ENCODE measurements at places on chromosomes 11 and 22.

DNA sequence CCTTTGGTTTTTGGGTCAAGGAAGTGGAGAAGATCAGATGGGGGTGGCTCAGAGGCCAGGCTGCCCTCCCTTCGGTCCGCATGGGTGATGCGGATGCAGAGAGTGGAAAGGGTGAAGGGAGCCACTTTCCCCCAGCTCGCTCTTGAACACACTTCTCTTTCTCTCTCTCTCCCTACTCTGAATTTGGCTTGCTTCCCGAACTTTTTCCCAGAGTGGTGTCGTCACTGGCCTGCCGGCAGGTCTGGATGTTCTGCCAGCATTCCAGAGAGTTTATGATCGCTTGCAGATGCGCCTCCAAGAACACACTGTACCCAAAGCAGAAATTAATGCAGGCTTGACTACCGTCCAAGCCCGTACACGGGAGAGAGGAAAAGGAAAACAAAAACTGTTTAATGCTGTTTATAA is 103.2 kb downstream of the ZBTB16 start:
- no peak for DNase-seq

- no peak for DNase-seq
Measured at GRCh38 chr22:44362249-44363012, 49.7 kb upstream of the SHISAL1 start.

DNA sequence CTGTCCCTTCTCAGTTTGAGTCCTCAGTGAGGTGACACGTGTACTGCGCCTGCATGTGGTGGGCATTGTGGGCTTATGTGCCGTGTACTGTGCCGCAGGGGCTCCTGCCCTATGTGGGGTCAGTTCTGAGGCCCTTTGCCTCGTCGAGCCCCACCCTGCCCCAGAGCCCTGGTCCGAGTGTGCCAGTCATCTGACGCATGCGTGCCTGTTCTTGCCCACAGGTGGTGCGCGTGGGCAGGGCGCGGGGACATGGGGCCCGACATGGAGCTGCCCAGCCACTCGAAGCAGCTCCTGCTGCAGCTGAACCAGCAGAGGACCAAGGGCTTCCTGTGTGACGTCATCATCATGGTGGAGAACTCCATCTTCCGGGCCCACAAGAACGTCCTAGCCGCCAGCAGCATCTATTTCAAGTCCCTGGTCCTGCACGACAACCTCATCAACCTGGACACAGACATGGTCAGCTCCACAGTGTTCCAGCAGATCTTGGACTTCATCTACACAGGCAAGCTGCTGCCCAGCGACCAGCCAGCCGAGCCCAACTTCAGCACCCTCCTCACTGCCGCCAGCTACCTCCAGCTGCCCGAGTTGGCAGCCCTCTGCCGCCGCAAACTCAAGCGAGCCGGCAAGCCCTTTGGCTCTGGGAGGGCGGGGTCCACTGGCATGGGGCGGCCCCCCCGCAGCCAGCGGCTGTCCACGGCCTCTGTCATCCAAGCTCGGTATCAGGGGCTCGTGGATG is 22.3 kb upstream of the TMEM191C start:
- DNase-seq = no peak

- DNase-seq = no peak
Measured at GRCh38 chr22:26122920-26123468, 46.3 kb upstream of the SEZ6L start.

All from stimulated activated CD4-positive, alpha-beta T cell treated with anti-CD3 and anti-CD28 coated beads, Interleukin-2, amount 100 ng/mL, for 4 hours (primary cell).